PC-9 (cell line): ENCODE measurements at places on chromosomes 16 and 17. TPM values are rescaled to one million over a fixed set of nuclear protein-coding genes. Genes with fewer than 3 reads are reported as not detected.

GRCh38 chr16:80341263-80341662 is 199.5 kb upstream of the DYNLRB2 start:
- DNase-seq = no peak

- peak; percentile 82 for DNase-seq
Measured at GRCh38 chr16:71358464-71358998, at the start of gene CALB2. CALB2 (plus strand) TSS chr16:71358723; CDS start chr16:71358793, 70 bp downstream.

DNA sequence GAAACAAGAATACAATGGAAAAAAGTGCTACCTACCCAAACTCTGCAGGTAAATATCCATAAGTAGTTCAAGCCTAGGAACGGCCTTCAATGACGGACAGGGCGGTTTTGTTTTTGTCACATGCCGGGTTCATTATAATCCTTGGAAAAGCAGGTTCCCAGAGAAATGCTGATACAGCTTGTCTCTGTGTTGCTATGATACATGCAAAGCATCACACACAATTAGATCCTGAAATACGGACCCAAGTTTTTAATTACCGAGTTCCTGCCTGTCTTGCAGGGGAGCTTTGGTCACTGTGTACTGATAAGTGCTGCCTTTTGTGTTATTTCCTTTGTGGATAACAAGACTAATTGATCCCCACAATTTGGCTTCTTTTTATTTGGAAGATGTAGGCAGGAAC is 217.4 kb downstream of the HAPSTR1 start:
- no peak for DNase-seq

Gene PDIA2
- not detected in 2 replicates for total RNA-seq

Gene SNAI3
- total RNA-seq = 1.3 and 2.0 TPM in 2 replicates

GRCh38 chr17:4625181-4625617 is 16.3 kb downstream of the ALOX15 start:
- no peak for DNase-seq

- DNase-seq = no peak
Measured at GRCh38 chr17:199191-199604, 17.7 kb upstream of the DOC2B start.

Gene G6PC1
- total RNA-seq = not detected in 2 replicates

DNA sequence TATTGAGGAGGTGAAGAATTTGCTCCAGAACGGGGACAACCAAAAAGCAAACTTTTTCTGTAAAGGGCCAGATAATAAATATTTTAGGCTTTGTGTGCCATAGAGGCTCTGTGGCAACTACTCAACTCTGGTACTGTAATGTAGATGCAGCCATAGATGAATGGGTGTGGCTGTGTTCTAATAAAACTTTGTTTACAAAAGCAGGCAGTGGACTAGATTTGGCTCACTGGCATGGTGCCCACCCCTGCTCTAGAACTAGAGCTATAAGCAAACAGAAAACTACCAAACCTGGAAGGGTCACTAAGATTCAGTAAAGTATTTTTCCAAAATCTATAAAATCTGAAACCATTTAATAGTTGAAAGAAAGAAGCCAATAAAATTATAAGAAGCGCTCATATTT is 24.6 kb upstream of the SMURF2 start:
- no peak for DNase-seq

Gene TBC1D3B
- 13.8 and 18.6 TPM in 2 replicates for total RNA-seq

- no peak for DNase-seq
Measured at GRCh38 chr17:56257075-56257474, 103.8 kb downstream of the ANKFN1 start.

DNA sequence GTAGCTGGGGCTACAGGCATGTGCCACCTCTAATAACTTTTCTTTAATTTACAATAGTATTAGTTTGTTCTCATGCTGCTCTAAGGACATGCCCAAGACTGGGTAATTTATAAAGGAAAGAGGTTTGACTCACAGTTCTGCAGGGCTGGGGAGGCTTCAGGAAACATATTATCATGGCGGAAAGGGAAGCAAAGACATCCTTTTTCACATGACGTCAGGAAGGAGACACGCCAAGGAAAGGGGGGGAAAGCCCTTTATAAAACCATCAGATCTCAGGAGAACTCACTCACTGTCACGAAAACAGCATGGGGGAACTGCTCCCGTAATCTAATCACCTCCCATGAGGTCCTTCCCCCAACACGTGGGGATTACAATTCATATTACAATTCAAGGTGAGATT is 18.3 kb downstream of the IL4R start:
- DNase-seq = no peak

DNA sequence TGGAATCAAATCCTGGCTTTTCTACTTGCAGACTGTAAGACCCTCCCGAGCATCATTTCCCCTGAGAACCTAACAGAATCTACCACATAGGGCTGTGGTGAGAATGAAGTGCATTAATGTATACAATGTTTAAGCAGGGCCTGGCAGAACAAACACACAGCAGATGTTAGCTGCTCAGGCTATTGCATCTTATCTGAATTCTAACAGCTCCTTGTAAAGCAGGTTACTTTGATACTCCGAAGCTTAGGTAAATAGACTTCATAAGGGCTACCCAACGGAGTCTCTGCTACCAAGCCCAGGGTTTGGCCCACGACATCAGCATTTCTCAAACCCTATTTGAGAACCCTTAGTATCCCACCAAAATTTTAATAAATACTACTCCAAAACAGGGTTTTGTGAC is 24.4 kb upstream of the NOS2 start:
- DNase-seq = no peak

Gene ABCC3
- 221 and 273 TPM in 2 replicates for total RNA-seq

Gene KRT25
- not detected in 2 replicates for total RNA-seq

- DNase-seq = peak; percentile 82
Measured at GRCh38 chr16:48156790-48157209, 1.0 kb upstream of the ABCC12 start.

- DNase-seq = peak; percentile 28
Measured at GRCh38 chr17:49117587-49118230, 14.9 kb upstream of the B4GALNT2 start.

DNA sequence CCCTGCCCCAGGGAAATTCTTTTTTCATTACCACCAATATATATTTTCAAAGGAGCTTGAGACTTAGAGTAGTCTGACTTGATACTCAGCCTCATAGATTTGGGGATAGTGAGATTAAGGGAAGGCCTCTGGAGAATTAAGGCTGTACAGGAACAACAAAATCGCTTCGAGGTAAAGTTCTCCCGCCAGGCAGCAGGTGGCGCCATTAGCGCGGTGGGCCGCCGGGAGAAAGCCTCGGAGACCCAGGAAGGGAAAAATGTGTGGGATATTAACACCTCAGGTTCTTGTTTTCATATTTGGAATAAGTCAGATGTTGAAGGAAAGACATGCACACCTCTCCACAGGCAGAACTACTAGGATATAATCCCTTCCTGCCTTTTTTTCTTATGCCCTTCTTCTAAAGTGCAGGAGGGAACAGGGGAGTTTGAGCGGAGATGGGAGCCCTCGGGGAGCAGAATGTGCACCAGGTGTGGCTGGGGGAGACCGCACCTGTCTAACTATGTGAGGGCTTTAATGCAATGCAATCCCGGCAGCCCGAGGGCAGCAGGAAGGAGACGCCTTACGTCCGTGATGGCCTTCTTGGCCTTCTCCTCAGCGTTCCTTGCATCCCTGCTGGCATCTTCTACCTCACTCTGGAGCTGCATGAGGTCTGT is 25.9 kb downstream of the MYH3 start:
- no peak for DNase-seq

DNA sequence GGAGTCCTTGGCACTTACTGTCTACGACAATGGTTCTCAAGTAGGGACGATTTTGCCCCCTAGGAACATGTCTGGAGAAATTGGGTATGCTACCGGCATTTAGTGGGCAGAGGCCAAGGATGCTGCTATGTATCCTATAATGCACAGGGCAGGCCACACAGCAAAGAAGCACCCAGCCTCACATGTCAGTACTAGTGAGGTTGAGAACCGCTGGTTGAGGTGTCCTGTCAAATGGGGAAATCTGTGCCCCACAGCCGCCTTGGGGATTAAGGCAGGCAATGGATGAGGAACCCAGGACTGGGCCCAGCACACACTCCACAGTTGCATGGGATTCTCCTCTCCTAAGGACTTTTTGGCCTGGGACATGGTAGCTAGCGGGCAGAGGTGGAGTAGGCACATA is 86.7 kb upstream of the TOB1 start:
- DNase-seq = no peak

- DNase-seq = no peak
Measured at GRCh38 chr16:25875956-25876598, 184.3 kb downstream of the HS3ST4 start.

Gene CYBC1
- 77.9 and 78.4 TPM in 2 replicates for total RNA-seq

DNA sequence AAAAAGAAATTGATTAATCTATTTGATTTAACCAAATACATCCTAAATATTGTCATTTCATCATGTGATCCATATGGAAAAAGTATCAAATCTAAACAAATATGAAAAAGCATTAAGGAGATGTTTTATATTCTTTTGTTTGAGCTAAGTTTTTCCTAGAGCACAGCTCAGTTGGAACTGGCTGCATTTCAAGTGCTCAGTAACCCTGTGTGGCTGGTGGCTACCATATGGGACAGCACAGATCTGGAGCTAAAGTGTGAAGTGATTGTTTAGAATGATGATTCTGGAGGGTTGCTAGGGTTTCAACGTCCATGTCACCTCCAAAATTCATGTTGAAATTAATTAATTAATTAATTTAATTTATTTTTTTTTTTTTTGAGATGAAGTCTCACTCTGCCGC is 137.5 kb downstream of the XYLT1 start:
- no peak for DNase-seq

GRCh38 chr17:49997773-49998703 is 3.0 kb upstream of the DLX3 start:
- peak; percentile 77 for DNase-seq

DNA sequence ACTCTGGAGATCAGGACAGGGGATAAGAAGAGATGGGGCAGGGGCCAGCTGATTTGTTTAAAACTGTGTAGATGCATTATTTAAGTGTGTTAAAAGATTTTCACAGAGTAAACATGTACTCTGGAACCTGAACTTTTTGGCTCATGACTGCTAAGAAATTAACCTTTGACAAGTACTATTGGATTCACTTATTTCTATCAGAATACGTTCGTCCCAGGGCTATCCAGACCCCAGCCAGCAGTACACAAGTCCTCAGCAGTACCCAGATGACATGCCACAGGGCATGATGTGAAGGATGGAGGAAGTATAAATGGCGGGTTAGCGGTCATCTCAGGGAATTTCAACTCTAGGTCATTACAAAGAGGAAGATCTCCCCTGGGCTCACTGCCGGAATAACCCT is 253.7 kb downstream of the STX8 start:
- no peak for DNase-seq

DNA sequence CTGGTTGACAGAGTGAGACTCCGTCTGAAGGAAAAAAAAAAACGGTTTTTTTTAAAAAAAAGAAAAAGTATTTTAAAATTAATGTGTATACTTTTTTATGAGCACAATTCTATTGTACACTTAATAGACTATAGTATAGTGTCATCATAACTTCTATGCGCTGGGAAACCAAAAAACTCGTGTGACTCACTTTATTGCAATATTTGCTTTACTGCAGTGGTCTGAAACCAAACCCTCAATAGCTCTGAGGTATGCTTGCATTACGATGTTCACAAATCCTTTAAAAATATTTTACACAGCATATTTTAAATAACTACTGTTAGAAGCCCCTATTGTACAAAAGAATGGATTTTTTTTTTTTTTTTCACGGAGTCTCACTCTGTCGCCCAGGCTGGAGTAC is 12.4 kb upstream of the MAP2K6 start:
- DNase-seq = no peak

GRCh38 chr17:64058621-64059020 is 38.2 kb upstream of the ICAM2 start:
- no peak for DNase-seq

Gene PTX4
- 0.39 TPM in 1 of 2 replicates, not detected in the other for total RNA-seq

Gene KRT26
- not detected in 2 replicates for total RNA-seq

DNA sequence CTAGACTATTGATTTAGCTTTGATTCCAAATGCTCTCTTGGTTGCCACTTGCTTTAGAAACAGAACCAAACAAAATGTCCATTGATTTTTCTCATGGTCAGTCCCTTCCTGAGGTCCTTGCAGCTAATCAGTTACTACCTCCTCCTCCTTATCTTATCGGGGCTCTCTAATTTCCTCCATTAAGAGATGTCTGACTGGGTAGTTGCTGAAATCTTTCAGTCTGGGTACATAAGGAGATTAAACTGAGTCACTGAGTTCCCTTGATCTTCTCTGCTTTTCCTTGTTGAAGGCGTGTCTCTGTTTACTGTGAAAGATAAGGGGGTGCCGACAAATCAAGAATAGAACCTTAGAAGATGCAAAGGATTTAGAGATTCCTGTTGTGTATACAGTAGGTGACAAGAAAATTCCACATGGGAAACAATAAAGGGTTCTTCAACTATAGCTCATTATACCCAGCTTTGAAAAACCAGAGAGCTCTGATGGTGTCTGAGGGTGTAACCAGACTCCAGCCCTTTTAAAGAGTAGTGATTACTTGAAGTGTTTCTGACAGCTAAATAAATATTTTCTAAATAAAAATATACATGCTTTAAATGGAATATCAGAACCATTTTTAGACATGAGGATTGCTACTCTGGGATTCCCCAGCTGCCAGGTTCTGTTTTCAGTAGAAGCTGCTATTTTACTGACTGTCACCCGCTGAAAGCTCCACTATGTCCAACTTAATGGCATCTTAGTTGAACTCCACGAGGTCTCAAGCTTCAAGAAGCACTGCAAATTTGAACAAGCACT is 791.3 kb upstream of the SOX9 start:
- no peak for DNase-seq

Gene STAC2
- 0.17 and 0.28 TPM in 2 replicates for total RNA-seq

DNA sequence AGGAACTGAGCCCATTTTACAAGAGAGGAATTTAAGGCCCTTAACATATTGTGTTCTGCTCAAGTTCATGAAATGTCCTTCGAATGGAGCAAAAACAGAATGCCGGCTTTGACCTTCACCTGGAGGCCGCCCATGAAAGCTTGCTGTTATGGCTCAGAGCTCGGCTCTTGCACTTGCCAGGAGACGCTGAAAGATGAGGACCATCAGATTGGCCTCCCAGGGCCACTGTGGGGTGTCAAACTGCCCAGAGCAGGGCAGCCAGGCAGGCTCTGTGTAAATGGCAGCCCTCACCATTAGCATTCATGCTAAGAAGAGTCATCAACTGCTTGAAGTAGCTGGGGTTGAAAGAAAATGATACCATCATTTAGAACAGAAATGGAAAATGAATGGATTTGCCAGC is 39.3 kb downstream of the IL21R start:
- no peak for DNase-seq

GRCh38 chr17:58394534-58395223 is 22.7 kb downstream of the RNF43 start:
- peak; percentile 47 for DNase-seq

DNA sequence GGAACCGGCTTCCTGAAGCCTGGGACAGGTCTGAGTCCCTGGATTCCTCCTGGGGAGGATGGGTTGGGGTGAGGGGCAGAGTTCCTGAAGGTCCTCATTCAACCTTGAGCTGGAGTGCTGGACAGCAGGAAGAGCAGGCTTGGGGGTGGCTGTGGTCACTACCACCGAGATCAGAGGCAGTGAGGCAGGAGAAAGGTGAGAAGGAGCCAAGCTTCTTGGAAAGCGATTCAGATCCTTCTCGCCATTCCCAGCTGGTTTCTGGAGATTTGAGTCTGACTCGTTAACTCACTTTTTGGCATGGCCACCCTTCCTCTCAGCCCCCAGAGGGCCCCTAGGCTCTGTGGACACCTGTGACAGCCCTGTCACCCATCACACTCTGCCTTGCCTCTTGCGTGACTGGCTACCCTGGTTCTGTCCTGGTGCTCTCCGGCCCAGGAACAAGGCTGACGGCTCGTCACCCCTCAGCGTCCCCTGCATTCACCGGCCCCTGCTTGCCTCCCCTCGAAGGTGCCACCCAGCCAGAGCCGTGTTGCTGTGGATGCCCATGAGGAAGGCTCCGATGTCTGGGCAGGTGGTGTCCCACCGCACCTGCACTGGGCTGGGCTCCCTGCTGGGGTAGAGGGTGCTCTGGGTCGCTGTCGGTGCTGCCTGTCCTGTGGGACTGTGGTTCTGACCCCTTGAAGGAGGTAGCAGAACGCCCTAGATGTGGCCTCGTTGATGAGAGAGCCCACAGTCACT is 9.7 kb upstream of the TIMP2 start:
- DNase-seq = no peak
